ENCODE measurements at places on chromosomes 16 and 17.
A peak's percentile ranks its signal among the peaks of the same experiment; 100 is the strongest.

GRCh38 chr17:17359271-17359670 is 56.1 kb downstream of the NT5M start:
- DNase-seq: no peak

GRCh38 chr17:27825459-27825858 is 25.1 kb upstream of the NOS2 start:
- no peak for DNase-seq

DNA sequence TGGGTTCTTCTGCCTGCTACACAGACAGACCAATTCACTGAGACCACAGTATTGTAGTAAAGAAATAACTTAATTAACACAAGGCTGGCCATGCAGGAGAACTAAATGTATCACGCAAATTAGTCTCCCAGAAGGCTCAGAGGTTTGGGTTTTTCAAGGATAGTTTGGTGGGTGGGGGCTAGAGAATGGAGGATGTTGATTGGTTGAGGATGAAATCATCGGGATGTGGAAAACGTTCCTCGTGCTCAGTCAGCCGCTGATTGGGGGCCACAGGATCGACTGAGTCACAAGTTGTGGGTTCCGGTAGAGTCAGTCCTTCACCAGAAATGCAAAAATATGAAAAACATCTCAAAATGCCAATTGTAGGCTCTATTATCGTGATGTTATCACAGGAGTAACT is 18.7 kb downstream of the RHOT1 start:
- no peak for DNase-seq

DNA sequence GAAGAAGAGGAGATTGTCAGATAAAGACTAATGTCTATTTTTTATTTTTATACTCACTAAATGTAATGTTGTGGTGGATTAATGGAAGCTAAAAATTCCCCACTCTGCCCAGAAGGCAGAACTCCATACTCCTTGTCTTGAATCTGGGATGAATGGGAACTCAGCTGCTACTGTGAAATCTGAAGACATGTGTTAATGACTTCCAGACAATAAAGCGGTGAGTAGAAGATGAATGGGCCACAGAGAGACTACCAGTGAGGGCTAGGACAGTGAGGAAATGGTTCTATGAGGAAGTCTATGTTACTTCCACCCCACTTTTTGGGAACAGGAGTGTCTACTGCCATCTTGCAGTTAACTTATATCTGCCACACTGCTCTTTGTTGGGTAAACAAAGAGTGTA is 726.9 kb downstream of the CDH8 start:
- no peak for DNase-seq

GRCh38 chr17:77616254-77616731 is 342.2 kb upstream of the TNRC6C start:
- DNase-seq: no peak

DNA sequence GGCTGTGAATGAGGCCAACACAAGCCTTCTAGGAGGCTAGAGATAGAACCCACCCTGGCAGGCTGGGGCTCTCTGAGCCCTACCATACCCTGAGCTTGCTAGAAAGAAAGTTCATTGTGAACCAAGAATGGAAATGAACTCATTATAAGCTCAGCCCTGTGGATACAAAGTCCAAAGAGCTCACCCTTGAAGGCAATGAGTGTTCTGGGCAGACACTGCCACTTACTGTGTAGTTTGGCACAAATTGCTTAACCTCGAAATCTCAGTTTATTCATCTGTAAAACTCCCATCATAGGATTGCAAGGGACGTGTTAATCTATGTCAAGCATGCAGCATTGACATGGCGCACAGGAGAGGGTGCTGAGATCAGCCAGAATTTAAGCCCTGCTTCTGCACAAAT is 5.5 kb downstream of the KDM8 start:
- no peak for DNase-seq

DNA sequence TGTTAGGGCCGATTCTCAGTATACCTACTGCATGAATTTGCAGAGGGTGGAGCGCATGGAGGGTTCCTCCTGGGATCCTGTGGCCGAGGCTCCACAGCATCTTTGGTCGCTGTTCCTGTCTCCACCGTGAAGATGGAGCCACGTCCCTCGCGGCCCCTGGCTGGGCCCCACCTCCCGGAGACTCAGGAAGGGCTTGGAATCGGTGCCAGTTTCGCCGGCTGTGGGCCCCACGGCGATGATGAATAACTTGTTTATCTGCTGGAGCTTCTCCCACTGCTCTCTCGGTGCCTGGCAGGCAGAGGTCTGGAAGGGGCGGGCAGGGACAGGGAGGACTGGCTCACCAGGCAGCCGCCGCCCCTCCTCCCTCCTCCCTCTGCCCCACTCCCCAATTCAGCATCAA is 8.1 kb downstream of the SLC5A11 start:
- no peak for DNase-seq

- DNase-seq: no peak
These were observed 465.0 kb upstream of the MAF start for GRCh38 chr16:80065541-80065940.

DNA sequence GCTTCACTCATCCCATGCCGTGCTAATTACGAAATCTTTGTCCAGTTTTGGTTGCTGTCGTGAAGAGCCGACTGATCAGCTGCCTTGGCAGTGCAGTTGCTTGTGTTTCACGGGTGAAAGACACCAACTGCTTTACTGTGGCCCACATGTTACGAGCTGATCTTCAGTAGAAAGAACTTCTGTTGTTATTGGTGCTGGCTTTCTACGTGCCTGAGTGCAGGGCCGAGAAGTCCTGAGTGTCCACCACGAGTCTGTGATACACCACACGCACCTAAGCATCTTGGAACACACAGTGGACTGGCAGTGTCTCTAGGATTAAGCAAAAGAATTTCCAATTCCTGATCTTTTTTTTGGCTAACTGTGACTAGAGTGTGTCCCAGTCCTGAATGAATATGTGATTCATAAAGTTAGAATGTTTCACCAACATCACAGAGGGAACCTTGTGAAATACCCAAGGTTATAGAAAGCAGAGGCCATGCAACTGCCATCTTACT is 70.4 kb upstream of the CLEC18A start:
- no peak for DNase-seq

DNA sequence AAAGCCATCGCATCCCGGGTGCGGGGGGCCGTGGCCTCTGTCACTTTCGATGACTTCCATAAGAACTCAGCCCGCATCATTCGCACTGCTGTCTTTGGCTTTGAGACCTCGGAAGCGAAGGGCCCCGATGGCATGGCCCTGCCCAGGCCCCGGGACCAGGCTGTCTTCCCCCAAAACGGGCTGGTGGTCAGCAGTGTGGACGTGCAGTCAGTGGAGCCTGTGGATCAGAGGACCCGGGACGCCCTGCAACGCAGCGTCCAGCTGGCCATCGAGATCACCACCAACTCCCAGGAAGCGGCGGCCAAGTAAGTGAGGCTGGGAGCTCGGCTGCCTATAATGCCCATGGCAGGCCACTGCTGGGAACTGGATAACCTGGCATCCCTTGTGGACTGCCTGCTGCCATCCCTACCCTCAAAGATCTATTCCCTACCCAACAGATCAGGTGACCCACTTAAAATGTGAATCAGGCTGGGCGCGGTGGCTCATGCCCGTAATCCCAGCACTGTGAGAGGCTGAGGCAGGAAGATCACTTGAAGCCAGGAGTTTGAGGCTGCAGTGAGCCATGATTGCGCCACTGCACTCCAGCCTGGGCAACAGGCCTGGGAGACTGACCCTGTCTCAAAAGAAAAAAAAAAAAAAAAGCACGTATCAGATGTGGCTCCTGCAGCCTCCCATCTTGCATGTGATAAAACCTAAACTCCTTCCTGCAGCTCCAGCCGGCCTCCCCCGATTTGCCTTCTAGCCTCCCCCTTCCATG is 18.3 kb downstream of the CDIPT start:
- no peak for DNase-seq

DNA sequence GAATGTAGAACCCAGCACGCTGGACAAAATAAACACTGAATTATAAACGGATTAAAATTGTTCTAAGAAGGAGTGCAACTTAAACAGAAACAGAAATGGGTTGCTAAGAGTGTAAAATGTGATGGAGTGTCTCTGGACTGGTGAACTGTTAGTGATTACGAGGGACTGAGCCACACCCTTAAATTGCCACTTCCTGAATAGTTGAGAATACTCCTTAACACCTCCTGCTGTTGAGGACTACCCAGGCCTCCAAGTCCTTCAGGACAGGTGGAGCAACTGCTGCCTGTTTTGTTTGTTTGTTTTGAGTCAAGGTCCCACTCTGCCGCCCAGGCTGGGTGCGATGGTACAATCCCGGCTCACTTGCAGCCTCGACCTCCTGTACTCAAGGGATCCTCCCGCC is 25.8 kb upstream of the IRF8 start:
- no peak for DNase-seq

DNA sequence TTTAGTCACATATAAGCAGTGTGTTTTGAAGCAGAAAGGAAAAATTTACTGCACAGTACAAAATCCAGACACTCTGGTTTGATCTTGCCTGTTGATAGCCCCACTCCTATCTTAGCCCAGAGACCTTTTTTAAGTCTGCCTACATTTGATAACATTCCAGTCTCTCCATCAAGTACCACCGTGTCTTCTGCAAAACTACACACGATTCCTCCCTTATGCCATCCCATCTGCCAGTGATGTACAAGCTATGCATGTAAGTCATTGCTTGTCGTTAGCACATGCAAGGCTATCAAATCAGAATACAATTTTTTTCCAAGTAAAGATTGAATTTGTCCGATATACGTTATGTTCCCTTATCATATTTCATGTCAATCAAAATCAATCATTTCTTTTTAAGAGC is 14.9 kb downstream of the SHCBP1 start:
- DNase-seq: no peak

DNA sequence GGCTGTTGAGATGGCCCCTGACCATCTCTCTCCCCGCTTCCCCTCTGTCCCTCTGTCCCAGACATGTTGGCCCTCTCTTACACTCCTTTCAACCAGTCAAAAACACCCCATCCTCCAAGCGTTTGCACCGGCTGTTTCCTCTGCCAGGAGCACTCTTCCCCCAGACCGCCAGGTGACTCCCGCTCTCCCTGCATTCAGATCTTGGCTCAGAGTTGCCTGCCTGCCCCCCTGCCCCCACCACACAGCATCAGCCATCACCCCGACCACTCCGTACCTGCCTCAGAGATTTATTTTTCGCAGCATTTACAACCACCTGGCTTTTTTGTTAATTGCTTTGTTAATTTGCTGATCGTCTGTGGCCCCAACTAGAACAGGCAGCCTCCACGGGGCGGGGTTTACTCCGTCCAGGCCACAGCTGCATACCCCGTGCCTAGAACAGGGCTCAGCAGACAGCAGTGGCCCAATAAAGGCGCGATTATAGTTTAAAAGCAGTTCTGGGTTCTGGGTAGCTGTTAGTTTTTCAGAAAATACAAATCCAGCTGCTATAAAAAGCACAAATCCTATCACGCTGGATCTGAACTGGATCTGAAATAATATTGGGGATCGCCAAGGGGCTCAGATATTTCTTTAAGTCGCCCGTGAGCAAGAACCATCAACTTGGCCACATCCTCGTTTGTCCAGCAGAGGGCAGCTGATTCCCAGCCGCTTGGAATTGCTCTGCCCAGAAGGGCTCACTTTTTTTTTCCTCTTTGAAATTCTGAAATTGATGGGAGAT is 173.6 kb downstream of the IRF8 start:
- peak; percentile 57 for DNase-seq

DNA sequence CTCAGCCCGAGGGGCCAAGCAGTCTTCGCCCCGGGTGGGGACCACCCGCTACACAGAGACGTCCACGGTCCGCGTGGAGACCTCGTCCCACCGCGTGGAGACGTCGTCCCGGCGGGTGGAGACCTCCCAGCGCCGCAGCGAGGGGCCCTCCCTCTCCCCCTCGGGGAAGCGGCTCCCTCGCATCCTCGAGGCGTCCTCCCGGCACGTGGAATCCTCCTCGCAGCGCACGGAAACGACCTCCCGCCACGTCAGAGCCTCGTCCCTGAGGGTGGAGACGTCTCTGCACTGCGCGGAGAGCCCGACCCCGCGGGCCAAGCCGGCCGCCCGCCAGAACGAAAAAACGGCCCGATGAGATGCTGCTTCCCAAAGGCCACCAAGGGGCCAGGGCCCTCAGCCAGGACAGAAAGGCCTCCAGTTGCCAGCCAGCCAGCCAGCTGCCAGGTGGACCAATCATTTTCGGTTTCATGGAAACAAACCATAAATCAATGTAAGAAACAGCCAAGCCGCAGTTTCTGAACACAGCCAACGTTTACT is 424 bp downstream of the C17orf100 start:
- DNase-seq: no peak

DNA sequence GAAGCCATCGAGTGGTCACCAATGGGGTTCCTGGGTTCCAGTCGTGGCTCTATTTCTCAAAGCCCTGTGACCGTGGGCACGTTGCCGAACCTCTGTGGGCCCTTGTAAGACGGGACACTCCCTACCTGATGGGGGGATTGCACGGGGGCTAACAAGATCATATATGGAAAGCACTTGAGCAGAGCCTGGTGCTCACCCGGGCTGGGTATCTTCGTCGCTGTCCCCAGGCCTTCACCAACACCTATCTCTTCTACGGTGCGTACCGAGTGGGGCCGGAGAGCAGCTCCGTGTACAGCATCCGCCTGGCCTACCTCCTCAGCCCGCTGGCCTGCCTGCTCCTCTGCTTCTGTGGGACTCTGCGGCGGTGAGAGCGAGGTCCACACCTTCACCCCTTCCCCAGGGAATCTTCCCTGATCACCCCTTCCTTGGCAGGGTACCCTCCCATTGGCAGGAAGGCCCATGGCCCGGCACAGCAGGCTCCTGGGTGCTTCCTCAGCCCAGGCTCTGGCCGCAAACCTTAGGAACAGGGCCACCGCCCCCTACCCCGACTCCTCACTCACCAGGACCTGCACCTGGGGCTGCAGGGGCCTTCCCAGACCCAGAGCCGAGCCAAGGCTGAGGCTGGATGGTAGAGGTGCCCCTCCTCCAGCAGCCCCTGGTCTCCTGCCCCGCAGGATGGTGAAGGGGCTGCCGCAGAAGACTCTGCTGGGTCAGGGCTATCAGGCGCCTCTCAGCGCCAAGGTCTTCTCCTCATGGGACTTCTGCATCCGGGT is 2.8 kb downstream of the TMC8 start:
- no peak for DNase-seq

- DNase-seq: peak; percentile 69
These were observed 209.4 kb upstream of the CIBAR2 start for GRCh38 chr16:85321509-85322271.

GRCh38 chr16:59047114-59047513 is 313.0 kb upstream of the GOT2 start:
- no peak for DNase-seq

DNA sequence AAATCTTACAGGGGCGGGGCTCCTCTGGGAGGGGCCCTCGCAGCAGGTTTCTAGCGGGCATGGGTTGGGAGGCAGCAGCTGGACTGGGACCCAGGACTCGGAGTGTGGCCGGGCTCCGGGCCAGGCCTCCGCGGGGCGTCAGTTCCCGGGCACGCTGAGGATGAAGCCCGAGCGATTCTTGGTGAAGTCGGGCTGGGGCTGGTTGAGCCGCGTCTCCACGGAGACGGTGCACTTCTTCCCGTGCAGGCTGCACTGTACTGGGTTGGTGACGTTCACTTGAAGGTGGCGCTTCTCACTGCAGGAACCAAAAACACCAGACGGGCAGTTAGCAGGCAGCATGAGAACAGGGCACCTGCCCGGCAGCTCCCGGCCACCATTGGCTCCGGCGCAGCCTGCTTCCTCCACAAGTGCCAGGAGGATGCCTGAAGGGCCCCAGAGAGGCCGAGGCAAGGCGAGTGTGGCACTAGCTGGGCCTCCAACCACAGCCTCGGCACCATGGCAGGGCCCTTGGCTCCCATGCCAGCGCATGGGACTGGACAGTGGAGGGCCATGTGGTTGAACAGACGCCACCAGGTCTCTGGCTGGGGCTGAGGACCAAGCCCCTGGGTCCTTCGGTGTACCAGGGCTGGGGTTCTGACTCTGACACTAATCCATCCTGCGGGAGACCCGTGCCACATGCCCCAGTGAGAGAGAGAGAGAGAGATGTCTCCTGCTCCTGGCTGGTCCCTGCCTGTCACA is 8.0 kb downstream of the CDK5R1 start:
- DNase-seq: no peak

GRCh38 chr17:32007463-32008298 is 498 bp downstream of the LRRC37B start:
- peak; percentile 52 for DNase-seq
